ENCODE measurements at places on chromosomes 13 and 19. TPM values are rescaled to one million over a fixed set of nuclear protein-coding genes. Genes with fewer than 3 reads are reported as not detected.
A peak's percentile ranks its signal among the peaks of the same experiment; 100 is the strongest.

DNA sequence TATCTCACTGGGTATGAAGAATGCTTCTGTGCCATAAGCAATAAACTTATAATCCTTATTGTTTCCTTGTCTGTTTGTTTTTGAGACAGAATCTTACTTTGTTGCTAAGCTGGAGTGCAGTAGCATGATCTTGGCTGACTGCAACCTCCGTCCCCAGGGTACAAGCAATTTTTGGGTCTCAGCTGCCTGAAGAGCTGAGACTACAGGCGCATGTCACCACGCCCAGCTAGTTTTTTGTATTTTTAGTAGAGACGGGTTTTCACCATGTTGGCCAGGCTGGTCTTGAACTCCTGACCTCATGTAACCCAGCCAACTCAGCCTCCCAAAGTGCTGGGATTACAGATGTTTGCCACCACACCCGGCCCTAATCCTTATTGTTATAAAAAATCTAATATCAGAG is 112.5 kb downstream of the MYO16 start:
- H3K27ac ChIP-seq = no peak overlapping the region
- no peak for DNase-seq
- no peak overlapping the region for H3K4me3 ChIP-seq

Gene KCNJ14
- 0.50 TPM for total RNA-seq

DNA sequence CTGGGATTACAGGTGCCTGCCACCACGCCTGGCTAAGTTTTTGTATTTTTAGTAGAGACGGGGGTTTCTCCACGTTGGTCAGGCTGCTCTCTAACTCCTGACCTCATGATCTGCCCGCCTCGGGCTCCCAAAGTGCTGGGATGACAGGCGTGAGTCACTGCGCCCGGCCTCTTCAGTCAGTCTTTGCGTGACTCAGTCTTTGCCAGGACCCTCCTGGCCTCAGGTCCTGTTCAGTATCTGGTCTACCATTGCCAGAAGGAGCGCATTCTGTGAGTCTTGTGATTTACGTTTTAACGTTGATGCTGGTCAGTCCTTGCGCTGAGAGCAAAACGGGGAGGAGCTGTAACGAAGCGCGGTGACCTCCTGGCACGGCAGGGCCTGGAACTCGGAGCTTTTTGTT is 7.6 kb upstream of the HMG20B start:
- DNase-seq = peak; percentile 88
- H3K4me3 ChIP-seq = no peak overlapping the region
- no peaks in the 10 kb centered on the region for H3K27me3 ChIP-seq
- H3K4me1 ChIP-seq = no peaks in the 10 kb centered on the region
- no peaks in the 10 kb centered on the region for H3K36me3 ChIP-seq

Gene NMRK2
- total RNA-seq = not detected

DNA sequence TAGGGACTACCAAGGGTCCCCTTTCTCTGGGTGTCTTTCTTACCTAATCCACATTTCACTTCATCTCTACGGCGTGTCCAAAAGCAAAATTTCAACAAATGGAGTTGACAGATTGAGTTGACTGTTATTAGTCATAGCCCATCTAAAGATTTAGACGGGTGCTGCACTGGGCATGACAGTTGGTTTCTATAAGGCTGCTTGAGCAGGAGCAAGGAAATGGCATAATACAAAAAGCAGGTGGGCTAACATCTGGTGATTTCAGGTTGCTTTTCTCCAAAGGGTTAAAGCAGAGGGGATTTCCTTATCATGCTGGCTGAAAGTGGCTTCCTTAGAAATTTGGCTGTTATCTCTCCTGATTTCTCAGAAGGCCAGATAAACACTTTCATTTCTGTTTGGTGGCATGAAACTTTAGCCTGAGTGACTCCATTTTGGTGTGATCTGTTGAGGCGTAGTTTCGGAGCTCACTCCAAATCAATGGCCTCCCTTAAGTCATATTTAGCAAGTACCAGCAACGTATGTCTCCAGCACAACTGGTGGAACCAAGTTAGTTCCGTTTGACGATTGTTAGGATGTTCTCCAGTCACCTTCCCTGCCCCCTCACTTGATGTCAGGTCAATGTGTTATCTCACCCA is 440.4 kb downstream of the FGF9 start:
- no peaks in the 10 kb centered on the region for H3K27me3 ChIP-seq
- H3K4me3 ChIP-seq = no peak overlapping the region
- DNase-seq = no peak
- H3K27ac ChIP-seq = no peak overlapping the region
- H3K4me1 ChIP-seq = no peaks in the 10 kb centered on the region
- no peaks in the 10 kb centered on the region for H3K36me3 ChIP-seq

DNA sequence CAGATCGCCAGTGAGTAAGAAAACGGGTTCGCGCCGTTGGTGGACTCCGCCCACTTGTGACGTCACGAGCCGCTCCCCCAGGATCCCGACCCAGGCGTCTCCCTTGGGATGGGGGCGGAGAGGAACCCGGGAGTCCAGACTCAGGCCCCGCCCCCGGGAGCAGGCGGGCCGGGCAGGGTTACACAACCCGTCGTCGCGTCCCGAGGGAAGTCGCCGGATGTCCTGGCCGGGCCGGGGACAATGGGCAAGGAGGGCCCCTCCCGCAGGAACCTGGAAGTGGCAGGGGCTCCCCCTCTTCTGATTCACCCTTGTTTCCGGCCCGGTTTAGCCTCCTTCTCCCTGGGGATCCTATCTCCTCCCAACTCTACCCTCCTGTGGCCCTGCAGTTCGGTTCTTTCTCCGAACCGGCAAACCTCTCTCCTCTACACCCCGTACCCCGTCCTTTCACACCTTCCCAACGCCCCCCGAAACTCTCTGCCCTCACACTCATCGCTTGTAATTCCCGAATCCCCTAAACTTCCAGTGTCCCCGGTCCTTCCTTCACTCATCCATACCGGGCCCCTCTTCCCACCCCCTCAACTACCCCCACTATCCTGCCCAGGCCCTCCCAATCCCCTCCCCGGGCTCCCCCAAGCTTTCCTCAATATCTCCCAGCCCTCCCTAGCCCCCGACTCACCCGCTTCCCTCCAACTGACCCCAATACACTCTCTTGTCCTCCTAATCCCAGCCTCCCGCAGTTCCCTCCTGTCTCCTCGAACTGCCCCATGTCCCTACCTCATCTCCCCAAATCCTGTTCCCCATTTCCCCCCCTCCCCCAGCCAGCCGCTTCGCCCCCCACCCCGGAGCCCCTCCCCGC is 20.0 kb upstream of the ERCC1 start:
- DNase-seq = peak; percentile 84
- H3K27ac ChIP-seq = peak overlapping the region; percentile 78
- no peaks in the 10 kb centered on the region for H3K27me3 ChIP-seq
- H3K4me3 ChIP-seq = peak overlapping the region; percentile 4
- H3K36me3 ChIP-seq = no peaks in the 10 kb centered on the region

- no peaks in the 10 kb centered on the region for H3K4me1 ChIP-seq
- peak; percentile 2 for DNase-seq
These were observed 41.7 kb downstream of the TNFSF11 start for GRCh38 chr13:42615691-42616090.

DNA sequence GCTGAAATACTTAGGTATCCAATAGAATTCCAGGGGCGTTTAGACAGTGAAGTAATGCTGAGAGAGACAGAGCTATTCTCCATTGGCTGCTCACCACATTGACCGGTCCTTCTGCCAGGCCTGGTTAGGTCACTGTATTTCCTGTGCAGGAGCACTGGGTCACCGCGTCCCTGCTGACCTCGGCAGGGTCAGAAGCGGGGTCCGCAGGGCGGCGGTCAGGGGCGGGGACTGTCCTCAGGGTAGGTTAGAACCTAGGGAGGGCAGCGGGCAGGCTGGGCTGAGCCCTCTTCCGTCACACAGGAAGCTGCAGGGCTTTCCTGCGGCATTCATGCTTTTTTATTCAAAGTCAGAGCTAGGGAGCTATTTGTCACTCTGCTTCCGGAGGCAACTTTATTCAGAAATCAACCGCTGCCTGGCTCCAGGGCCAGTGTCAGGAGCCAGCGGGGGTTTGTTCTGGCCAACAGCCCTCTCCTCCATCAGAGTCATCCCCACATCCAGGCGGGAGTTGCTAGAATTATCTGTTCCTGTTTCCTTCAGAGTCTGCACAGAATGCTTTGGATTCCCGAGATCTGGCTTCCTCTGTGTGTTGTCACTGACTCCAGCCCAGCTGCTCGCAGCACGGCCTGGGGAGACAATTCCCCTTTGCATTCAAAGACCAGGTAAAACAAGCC is 81.2 kb upstream of the WASF3 start:
- no peak overlapping the region for H3K27ac ChIP-seq
- peak; percentile 61 for DNase-seq
- H3K4me3 ChIP-seq = no peak overlapping the region
- no peaks in the 10 kb centered on the region for H3K27me3 ChIP-seq
- H3K36me3 ChIP-seq = no peaks in the 10 kb centered on the region

GRCh38 chr19:3061182-3062161 is 823 bp downstream of the TLE5 start:
- peak overlapping the region; percentile 53 for H3K27ac ChIP-seq
- H3K36me3 ChIP-seq = peaks cover 21% of the 10 kb centered on the region
- peaks cover 8% of the 10 kb centered on the region for H3K4me1 ChIP-seq
- peak; percentile 42 for DNase-seq
- H3K27me3 ChIP-seq = no peaks in the 10 kb centered on the region

Gene ZSCAN1
- under 0.01 TPM for total RNA-seq
